ENCODE measurements at places on chromosomes 1 and 21.

DNA sequence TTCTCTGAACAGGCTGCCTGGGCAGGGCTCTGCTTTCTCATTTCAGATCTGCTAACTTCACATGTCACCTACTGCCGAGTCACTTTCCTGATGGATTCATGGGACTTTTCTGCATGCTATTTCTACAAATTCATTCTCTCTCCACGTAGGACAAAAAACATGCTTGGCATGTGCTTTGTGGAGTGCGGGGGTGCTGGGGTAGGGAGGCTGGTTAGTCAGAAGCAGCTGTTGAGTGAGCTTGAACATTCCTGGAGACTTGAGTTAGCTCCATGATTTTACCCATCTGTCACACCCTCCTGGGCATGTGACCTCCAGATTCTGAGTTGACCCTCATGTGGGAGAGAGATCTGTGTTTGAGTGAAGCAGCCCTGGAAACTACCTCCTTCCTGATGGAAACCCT, 71.4 kb downstream of the UCK2 start:
- no peak for DNase-seq

- DNase-seq: no peak
These were observed 16.6 kb downstream of the AK4 start for GRCh38 chr1:65164633-65165032.

GRCh38 chr1:234772345-234773147, 162.6 kb upstream of the IRF2BP2 start:
- peak; percentile 48 for DNase-seq

DNA sequence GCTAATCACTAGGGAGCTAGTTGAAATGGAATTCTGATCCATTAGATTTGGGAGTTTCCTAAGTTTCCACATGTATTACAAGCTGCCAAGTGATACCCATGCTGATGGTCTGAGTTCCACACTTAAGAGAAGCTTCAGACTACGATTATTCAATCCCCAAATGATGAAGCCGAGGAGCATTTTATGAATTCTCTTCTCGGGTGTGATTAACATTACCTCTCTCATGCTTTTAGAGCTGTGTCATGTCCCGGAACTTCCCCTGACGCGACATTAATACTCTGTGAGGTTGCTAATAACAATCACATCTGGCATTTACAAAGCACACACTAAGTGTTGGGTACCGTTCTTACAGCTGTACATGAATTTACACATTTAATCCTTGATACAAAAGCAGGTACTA, 63.0 kb downstream of the KCNJ15 start:
- no peak for DNase-seq

DNA sequence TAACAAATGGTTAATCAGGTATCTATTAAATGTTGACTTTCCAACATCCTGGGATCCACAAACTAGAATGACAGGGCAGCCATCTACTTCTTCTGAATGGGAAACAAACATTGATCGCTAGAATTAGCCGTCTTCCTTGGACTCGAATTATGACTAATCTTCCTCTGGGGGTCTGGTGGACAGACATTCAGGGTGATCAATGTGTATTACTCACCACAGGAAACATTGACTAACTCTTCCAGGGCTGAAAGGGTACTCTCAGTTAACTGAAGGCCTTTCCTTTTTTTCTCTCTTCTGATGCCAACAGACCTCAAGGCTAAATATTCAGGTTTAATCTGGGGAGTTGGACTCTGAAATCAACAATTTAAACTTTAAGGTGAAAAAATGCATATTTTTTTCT, 9.5 kb downstream of the NOL9 start:
- no peak for DNase-seq

- DNase-seq: no peak
These were observed 64.8 kb downstream of the NAV1 start for GRCh38 chr1:201603613-201604232.

DNA sequence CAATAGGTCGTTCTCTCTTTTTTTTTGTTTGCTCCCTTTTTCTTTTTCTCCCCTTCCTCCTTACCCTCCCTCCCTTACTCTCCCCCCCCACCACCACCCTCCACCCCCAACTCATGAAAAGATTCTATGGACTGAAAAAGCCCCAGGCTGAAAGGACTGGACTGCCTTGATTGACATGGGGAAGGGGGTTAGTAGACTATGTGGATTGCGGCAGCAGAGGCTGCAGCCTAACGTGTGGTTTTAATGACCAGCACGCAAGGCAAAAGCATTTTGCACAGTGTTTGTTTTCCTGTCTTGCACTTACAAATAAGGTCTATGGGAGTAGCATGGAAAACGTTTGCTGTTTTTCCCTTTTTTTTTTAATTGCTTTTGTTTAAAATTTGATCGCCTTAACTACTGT, 5.5 kb downstream of the ZBTB18 start:
- no peak for DNase-seq

- DNase-seq: no peak
These were observed 66.3 kb downstream of the LMO4 start for GRCh38 chr1:87394982-87395381.

GRCh38 chr1:212873518-212873917, 15.4 kb downstream of the FLVCR1 start:
- DNase-seq: no peak

DNA sequence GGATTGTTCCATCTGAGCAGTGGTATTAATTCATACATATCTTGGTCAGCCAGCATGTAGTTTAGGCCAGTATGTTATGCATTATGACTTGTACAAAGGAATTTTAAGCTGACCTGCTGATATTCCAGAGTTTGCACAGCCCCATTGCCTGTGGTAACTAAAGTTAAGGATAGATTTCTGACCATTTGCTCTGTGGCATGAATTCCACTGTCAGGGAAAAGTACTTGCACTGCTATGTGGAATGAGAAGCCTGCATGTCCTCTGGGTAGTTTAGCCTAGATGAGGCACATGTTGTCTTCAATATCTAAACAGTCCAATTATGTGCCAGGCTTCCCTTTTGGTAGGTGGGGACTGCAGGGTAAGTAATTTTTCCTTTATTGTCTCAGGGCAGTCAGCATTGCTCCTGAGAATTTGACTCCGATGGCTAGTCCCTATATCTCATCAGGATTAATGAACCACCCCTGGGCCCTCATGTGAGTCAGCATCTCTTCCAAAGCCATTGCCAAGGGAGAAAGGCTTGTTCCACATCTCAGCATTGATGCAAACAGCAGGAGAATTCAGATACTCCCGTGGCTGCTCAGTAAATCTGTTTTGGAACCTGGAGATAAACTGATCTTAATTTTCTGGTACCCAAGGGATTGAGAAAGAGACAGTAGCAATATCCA, 30.2 kb downstream of the NEK7 start:
- no peak for DNase-seq

GRCh38 chr1:151960780-151961513, 32.7 kb downstream of the S100A10 start:
- DNase-seq: no peak

GRCh38 chr1:193697115-193697762, 510.8 kb upstream of the B3GALT2 start:
- DNase-seq: no peak

DNA sequence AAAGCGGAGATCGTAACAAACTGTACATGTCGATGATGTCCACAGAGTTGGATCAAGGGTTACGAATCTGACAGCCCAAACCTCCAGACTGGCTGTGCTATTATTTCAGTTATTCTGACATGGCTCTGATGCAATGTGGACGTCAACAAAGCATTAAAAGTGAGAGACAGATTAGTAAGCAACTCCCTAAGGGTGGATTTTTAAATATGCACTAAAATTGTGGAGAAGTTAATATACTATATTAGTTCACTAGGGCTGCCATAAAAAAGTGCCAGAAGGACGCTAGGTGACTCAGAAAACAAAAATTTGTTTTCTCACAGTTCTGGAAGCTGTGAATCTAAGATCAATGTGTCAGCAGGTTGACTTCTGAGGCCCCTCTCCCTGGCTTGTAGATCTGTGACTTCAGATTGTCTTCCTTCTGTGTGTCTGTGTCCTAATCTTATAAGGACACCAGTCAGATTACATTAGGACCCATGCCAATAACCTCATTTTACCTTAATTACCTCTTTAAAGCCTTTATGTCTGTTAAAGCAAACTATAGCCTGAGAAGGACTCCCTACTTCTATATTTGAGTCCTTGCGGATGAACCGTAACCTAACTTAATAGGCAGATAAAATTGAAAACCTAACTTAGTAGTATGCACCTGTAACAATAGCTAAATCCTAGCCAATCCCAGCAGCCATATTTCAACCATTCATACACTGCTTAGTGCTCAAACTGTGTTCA, 66.0 kb upstream of the BACH1 start:
- DNase-seq: no peak

- DNase-seq: no peak
These were observed 67.5 kb downstream of the PLA2G4A start for GRCh38 chr1:186896211-186896610.

- no peak for DNase-seq
These were observed 10.1 kb upstream of the C1orf174 start for GRCh38 chr1:3910049-3910731.

DNA sequence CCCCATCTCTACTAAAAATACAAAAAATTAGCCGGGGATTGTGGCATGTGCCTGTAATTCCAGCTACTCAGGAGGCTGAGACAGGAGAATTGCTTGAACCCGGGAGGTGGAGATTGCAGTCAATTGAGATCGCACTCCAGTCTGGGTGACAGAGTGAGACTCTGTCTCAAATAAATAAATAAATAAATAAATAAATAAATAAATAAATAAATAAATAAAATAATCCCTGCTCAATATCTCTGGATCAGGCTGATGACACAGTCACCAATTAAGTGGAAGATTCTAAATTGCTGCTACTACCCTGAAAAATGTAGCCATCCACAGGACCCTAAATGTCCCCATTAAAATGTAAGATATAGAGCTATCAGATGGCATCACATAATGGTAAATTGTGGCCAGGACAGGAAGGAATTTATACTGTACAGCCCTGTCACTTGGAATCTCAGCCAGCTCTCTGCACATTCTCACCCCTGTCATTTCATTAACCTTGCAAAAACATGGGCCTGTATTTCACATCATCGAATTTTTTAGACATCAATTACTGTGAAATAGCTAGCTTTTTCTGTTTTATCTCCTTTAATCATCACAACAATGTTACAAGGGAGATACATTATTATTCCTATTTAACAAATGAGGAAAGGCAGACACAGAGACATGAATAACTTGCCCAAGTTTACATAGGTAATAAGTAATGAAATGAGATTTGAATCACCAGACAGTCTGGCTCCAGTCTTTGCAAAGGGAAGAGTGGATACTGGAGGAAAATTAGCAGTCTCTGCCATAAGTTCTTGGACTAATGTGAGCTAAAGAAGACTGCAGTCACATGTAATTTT, 56.7 kb upstream of the NTPCR start:
- no peak for DNase-seq

DNA sequence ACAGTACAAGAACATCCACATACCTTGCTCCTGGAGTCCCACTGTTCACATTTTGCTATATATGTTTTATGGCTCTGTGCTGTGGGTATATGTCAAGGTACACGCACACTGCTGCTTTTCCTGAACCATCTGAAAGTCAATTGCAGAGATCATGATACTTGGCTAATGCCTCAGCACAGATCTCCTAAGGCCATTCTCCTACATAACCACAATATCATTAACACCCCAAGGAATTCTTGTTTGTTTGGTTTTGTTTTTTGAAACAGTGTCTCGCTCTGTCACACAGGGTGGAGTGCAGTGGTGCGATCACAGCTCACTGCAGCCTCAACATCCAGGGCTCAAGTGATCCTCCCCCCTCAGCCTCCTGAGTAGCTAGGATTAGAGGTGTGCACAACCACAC, 16.0 kb downstream of the CTNNBIP1 start:
- DNase-seq: no peak

DNA sequence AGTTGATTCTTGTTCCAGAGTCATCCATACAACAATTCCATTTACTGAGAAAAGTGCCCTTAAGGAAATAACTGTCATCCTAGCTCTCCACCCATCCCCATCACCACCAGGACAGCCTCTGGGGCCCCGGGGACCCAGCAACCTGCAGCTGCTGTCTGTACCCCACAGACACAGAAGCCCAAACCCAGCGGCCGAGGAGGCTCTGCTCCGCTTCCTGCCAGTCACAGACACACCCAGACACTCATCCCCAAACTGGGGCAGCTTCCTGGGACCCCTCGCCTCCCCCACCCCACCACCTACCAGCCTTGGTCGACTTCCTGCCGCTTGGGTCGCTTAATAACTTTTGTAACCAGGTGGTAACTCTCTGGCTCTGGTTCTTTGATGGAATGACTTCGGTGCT, 121.6 kb upstream of the SLC25A33 start:
- DNase-seq: no peak

DNA sequence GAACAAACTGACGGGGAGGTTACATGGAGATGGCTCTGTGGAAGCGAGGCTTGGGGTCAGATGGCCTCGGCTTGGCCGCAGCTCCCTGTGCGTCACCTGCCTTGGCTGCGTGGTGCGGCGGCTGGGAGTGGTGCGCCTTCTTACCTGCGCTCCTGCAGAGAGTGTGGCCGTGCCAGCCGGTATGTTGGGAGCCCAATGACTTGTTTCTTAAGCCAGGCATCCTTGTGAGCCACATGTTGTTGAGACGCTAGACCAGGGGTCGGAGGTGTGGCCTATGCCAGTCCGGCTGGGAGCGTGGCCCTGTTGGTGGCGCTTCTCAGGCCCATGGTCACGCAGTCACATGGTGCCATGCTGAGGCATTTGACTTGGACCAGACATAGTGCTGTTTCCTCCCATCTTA, 10.5 kb downstream of the SLX9 start:
- no peak for DNase-seq

- DNase-seq: no peak
These were observed 650 bp downstream of the PCNX2 start for GRCh38 chr1:233294913-233295236.

- no peak for DNase-seq
These were observed 159.4 kb downstream of the DHRS3 start for GRCh38 chr1:12458571-12458970.

DNA sequence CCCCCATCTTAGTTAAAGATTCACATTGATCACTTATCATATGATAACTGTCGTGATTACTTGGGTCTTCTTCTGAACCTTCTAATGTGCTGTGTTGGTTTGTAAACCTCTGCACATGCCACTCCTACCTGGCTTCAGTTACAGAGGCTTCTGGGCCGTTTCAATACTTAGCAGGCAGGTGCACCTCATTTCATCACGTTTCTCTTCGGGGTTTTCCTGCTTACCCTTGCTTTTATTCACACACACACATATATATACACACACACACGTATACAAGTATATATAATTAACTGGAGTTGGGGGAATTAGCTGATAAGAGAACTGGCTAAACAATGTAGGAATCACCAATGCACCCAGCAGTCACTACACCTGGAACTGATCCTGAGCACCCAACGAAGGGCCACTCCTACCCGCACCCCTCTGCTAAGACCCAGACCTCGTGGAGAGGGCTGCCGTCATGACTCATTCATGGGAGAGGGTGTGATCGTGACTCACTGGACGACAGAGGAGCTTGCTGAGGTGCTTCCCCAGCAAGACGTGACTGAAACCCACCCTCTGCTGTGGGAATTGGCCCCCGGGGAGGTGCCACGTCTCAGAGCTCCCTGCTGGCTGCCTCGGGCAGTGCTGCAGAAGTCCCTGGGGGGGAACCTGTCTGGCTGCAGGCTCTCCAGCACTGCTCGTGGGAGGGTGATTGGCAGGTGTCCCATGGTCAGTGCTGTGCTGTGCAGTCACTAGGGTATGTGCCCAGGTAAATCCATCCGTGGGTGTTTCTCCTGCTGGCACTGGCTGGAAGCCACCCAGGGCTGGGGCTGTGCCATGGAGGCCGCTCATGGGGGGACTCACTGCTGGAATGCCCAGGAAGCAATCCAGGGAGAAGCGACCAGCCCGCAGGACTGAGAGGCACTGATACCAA, 166.6 kb downstream of the DYRK1A start:
- peak; percentile 15 for DNase-seq

GRCh38 chr1:108799001-108799400, 52.5 kb downstream of the STXBP3 start:
- DNase-seq: no peak

- no peak for DNase-seq
These were observed 140.5 kb downstream of the SPATA46 start for GRCh38 chr1:162236201-162236600.
